ENCODE measurements at places on chromosomes 6 and 20.

- DNase-seq = no peak
Measured at GRCh38 chr20:1283522-1284510, 17.7 kb downstream of the SNPH start.

GRCh38 chr6:13454286-13455221, 32.8 kb downstream of the GFOD1 start:
- DNase-seq = peak; percentile 48

DNA sequence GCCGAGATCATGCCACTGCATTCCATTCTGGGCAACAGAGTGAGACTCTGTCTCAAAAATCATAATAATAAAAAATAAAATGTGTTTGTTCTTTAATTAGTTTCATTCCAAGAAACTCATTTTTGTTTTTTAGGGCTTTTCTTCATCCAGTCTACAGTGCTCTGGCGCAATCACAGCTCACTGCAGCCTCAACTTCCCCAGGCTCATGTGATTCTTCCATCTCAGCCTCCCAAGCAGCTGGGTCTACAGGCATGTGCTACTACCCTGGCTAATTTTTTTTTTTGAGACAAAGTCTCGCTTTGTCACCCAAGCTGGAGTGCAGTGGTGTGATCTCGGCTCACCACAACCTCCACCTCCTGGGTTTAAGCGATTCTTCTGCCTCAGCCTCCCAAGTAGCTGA, 143.6 kb upstream of the JARID2 start:
- DNase-seq = no peak

GRCh38 chr6:143135797-143136561, 75.3 kb downstream of the AIG1 start:
- DNase-seq = no peak

- DNase-seq = no peak
Measured at GRCh38 chr6:132391391-132392269, 9.6 kb downstream of the MOXD1 start.

DNA sequence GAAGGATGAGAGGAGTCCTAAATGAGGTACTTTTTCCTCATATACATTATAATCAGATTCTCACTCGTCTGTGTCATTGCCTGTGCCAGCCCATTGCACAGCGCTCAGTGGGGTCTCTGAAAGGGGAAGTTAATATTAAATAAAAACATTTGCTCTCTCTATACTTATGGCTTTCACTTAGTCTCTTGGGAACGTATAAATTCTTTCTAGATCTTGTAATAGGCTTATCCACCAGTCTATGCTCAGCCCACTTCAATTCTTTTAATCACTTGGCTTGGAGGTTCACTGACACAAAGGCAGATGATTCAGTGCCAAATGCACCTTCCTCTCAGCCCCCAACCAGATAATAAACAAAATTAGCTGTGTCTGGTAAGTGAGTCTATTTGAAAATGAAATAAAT, 164.3 kb upstream of the OGFRL1 start:
- no peak for DNase-seq

DNA sequence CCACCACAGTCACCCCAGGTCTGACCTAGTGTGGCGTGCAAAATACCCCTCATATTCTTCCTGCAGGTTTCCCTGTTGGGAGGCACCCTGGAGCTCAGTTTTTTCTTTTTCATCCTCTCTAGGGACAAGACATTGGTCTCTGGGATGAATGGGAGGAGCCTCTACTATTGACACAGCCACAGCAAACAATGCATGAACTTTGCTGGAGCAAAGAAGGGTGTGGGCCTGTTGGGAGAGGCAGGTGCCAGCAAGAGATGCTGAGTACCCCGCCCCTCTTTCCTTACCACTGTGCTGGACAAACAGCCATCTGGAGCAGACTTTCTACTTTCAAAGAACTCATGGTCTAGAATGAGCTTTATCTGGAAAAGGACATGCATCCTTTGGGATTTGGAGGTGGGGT, 10.1 kb downstream of the TGM3 start:
- no peak for DNase-seq

DNA sequence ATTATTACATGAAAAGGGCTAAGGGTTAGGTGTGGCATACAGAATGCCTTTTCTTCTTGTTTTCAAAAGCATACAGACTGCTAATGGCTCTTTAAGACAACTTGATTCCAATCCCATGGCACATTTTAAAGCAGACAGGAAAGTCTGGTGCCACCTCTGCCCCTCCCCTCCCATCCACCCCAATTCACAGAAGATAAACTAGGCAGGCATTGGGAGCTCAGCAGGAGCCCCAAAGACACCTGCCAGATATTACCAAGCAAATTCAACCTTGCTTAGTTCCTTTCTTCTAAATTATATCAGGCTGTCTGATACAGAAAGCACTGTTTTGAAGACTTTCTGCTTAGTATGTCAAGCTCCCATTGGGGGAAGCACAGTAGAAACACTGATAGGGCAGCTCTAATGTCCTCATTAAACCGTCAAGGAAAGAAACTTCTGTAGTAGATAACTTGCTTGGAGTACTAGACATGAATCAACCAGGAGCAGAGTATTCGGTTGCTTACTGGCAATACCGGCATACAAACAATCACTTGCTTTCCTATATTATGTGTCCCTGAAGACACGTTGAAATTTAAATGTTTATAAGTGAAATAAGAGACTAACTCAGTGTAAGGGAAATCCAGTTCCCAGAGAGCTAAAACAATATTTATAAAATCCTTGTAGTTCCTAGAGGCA, 13.0 kb downstream of the SESN1 start:
- no peak for DNase-seq

- no peak for DNase-seq
Measured at GRCh38 chr6:126072834-126073233, 86.5 kb downstream of the TRMT11 start.

- DNase-seq = no peak
Measured at GRCh38 chr6:154951345-154952200, 43.5 kb upstream of the TIAM2 start.

Data from stimulated activated CD4-positive, alpha-beta T cell treated with anti-CD3 and anti-CD28 coated beads, Interleukin-1b, Interleukin-23, amount 100 ng/mL, for 1 hour (primary cell).